ENCODE measurements at places on chromosomes 16 and 17.

DNA sequence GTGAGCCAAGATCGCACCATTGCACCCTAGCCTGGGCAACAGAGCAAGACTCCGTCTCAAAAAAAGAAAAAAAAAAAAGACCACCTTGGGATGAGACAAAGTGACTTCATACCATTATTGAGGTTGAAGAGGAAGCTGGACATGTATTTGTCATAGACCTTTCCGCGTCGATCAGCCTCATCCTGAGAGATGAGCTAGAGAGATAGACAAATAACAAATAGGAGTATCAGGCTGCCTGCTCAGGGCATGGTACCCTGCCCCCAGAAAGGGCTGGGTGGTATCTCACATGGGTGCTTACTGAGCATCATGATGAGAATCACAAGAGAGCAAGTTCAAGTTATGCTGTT is 22.1 kb downstream of the CNTNAP1 start:
- no peak for DNase-seq

DNA sequence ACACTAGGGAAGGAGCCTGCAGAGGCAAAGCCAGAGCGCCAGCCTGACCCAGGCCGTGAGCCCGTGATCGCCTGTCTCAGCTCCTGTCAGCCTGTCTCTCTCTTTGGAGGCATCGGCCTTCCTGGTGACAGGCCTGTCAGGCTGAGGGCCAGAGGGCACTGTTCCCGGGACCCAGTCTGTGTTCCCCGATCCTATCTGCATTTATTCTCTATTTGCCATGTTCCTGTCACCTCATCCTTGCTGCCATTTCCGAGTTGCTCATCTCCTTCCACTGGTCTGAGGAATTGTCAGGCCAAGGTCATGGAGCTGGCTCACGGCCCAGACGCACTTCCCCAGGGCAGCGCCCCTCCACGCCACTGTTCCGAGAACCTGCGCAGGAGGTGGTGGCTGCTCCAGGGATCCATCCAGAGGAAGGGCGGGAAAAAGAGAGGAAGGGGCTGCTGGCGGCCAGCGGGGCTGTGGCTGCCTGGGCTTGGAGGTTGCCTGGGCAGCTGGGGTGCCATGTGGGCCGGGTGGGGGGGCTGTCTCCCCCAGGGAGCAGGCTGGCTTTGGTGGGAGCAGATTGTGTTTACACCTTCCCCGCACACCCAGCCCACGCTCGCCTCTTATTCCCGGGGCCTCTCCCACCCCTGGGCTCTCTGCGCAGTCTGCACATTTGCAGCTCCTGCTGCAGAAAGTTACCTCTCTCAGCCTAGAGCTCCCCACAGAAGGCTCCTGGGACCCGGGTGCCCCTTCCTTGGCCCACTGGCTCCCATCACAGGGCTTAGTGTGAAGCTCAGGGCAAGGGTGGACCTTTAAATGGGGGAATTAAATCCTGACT is 4.9 kb downstream of the PRCD start:
- no peak for DNase-seq

GRCh38 chr16:57842601-57843000 is 40.3 kb upstream of the KIFC3 start:
- DNase-seq, result no peak

DNA sequence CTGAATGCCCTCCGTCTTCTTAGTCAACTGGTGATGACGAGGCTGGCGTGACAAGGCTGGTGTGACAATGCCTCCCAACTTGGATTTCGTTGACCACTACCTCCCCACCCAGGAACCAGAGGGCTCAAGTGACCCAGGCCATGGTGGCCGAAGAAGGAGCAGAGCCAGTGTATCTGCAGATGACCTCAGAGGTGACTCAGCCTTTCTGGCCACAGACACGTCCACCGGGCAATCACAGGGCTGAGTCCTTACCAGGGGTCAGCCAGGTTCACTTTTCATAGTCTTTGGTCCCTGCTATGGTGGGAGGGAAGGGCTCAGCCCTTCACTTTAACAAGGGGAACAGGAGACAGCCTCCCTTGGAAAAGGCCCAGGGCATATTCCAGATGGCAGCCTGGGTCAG is 116.3 kb downstream of the MAF start:
- DNase-seq, result no peak

- DNase-seq, result no peak
Measured at GRCh38 chr17:33121272-33121671, 129.6 kb downstream of the SPACA3 start.
